ENCODE measurements at places on chromosomes 1 and 21.

- DNase-seq: no peak
Measured at GRCh38 chr1:33008051-33008914, 28.4 kb downstream of the AK2 start.

- DNase-seq: no peak
Measured at GRCh38 chr1:101325144-101325543, 88.3 kb downstream of the S1PR1 start.

GRCh38 chr1:159279773-159280172 is 22.4 kb upstream of the FCER1A start:
- DNase-seq: no peak

GRCh38 chr1:224067207-224067606 is 46.7 kb upstream of the FBXO28 start:
- no peak for DNase-seq

GRCh38 chr1:51973587-51974474 is 16.7 kb downstream of the RAB3B start:
- no peak for DNase-seq

GRCh38 chr1:31725134-31725533 is 21.3 kb upstream of the COL16A1 start:
- DNase-seq: no peak

DNA sequence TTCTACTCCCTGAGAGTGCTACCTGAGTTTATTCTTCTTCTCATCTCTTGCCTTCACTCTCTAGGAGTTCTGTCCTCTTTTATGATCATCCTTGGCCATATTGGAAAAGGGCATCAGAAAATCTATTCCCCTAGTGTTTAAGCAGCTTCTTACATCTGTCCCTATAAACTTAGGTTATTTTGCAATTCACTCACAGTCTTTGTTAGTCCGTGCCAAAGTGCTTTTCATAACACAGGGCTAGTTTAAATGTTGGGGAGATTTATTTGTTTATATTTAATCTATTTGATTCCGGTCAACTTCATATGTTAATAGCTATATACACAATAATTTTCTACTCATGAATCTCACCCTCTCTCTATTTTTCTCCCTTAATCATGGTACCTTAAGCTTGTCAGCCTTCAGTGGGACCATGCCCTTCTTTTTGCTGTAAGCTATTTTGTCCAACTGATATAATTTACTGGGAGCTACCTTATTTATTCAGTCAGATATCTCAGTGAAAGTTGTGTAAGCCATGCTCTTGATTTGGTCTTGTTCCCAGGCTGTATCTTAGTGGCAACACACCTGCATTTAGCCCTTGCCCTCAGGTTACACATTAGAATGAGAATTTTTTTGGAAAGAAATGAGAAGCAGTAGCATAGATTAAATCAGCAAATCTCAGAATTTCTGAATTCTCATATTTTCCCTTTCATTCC is 106.3 kb upstream of the SMYD2 start:
- no peak for DNase-seq

DNA sequence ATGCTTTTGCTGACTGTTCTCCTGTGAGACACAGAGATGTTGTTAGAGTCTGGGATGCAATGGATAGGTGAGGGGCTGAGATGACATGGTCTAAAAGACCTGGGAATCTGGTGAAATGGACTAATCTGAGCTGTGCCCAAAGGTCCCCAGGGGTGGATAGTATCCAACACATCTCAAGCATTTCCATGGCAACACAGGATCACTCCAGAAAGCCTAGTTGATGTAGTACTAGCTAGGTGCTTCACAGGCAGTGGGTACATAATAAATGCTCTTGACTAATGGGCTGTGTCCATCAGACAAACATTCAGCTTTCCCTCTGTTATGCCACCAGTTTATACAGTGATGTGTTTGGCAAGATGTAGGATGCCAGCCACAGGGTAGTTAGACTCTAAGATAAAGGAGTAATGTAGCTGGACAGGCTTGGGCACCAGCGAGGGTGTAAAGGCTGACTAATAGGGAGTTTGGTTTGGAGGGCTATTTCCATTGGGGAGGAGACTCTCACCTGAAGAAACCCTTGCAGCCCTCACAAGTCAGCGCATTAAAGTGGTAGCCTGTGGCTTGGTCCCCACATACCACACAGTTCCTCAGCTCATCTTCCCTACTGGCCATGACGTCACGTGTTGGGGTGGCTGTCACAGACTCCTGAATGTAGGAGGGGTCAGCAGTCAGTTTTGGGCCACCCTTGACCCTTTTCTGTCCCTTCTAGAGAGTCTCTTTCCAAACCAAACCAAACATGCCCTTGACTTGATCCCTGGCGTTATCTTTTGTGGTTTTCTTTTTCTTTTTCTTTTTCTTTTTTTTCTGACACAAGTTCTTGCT is 1.8 kb downstream of the NR1I3 start:
- DNase-seq: no peak

- peak; percentile 56 for DNase-seq
Measured at GRCh38 chr1:157163273-157164127, 25.3 kb upstream of the ETV3 start.

- no peak for DNase-seq
Measured at GRCh38 chr1:110480356-110481096, 29.6 kb downstream of the PROK1 start.

- DNase-seq: no peak
Measured at GRCh38 chr1:24157918-24158481, 15.1 kb upstream of the IL22RA1 start.

- DNase-seq: no peak
Measured at GRCh38 chr1:45543581-45544417, 6.8 kb upstream of the AKR1A1 start.

DNA sequence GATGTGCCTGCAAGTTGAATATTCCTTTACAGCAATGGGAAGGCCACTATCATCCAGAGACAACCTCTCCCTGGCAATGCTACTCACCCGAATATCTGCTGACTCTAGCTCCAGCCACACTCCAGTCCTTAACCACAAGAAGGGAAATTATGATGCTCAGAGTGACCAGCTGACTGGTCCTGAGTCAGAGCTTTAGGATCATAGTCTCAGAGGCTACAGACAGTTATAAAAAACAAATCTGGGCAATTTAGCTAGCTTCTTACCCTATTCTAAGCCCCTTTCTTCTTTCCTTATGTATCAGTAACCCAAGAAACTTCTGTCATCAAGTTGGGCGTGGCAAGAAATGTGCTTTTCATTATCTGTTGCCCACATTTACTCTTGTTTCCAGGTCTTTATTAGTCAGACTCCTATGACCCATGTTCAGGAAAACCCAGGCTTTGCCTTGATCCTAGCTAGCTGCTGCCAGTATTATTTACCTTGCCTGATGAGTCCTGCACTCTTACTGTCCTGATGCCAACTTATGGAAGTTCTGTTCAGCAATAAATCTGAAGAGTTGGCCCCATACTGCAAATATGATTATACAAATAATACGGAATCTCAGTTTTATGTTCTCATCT is 207.0 kb downstream of the TTLL7 start:
- no peak for DNase-seq

GRCh38 chr1:81887421-81888144 is 86.8 kb downstream of the ADGRL2 start:
- no peak for DNase-seq

DNA sequence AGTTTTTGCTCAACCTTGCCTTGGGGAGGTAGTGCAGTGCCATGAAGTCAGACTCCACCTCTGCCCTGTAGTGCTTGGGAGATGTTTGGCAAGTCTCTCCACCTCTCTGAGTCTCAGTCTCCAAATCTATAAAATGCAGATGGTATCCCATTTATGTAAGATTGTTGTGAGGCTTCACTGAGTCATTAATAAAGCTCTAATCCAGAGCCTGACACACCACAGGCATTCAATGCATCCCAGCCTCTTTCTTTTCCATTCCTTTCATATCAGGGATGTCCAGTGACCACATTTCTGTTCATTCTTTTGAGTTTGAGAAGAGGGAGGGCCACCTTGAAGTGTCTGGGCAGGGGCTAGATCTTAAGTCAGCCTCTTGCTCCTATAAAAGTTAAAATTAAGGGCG is 37.6 kb upstream of the LMO4 start:
- no peak for DNase-seq

DNA sequence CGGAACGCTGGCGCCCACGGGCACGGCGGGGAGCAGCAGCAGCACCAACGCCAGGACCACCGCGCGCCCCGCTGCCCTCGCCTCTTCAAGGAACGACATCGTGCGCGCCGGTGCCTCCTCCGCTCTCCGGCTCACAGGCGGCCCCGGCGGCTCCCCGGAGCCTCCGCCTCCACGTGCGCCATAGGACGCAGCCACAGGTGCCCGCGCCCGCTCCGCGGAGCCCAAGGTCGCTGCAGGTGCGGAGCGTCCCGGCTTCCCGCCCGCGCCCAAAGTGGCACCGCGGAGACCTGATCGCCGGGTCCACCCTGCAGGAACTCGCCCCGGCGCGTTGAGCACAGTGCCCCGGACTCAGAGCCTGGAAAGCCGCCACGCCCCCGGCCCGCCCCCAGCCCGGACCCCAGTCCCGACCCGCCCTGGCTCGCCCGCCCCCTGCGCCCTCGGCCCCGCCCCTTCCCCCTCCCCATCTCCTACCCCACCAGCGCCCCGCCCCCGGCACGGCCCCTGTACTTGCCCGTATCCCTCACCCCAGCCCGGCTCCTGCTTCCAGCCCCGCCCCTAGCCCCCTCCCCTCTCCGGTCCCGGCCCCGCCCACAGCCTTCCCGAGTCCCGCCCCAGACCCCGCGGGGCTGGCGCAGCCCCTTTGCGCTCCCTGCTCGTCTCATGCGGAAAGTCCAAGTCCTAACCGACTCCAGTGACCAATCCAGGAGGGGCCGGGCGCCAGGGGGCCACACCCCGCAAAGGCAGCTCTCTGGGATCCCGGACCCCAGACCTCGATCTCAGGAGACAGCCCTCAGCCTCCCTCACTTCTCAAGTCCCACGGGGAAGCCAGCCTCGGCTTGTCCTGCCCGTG is at the start of gene MEGF6:
MEGF6 (minus strand) TSS at position 339 of the 850 bp plus-strand sequence; CDS start at position 99, 240 bp downstream.
- no peak for DNase-seq

- DNase-seq: no peak
Measured at GRCh38 chr1:10674700-10675609, 121.5 kb downstream of the CASZ1 start.

- no peak for DNase-seq
Measured at GRCh38 chr1:116763787-116764465, 9.7 kb downstream of the CD2 start.

GRCh38 chr1:176976225-176976624 is 188.3 kb downstream of the ASTN1 start:
- DNase-seq: no peak

DNA sequence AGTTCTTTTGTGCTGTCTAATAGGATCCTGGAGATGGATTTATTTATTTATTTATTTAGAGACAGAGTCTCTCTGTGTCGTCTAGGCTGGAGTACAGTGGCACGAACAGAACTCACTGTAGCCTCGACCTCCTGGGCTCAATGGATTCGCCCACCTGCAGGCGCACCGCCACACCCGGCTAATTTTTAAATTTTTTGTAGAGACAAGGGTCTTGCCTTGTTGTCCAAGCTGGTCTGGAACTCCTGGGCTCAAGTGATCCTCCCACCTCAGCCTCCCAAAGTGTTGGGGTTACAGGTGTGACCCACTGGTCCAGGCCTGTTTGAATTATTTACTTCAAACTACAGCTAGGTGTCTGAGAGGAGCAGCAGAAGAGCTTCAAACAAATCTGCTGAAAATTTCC is 9.6 kb upstream of the SPEN start:
- DNase-seq: no peak

DNA sequence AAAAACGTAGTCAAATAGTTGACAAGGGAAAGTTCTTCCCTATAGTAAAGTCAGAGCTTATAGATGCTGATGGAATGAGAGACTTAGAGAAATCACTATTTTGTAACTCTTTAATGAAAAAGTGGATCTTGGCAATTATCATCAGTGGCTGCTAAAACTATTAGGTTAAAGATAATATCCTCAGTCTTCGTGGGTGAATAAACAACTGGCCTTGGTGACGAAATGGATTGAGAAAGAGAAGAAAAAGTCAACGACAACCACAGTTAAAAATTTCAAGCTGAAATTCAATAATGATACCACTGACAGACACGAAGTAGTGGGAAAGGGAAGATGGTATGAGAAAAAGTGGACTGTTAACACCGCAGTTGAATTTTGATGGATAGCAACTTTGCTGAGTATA is 90.0 kb upstream of the GNG4 start:
- DNase-seq: no peak

- DNase-seq: peak; percentile 74
Measured at GRCh38 chr1:15384301-15384901, 25.3 kb upstream of the EFHD2 start.

- no peak for DNase-seq
Measured at GRCh38 chr1:75811211-75811981, 14.7 kb downstream of the MSH4 start.

DNA sequence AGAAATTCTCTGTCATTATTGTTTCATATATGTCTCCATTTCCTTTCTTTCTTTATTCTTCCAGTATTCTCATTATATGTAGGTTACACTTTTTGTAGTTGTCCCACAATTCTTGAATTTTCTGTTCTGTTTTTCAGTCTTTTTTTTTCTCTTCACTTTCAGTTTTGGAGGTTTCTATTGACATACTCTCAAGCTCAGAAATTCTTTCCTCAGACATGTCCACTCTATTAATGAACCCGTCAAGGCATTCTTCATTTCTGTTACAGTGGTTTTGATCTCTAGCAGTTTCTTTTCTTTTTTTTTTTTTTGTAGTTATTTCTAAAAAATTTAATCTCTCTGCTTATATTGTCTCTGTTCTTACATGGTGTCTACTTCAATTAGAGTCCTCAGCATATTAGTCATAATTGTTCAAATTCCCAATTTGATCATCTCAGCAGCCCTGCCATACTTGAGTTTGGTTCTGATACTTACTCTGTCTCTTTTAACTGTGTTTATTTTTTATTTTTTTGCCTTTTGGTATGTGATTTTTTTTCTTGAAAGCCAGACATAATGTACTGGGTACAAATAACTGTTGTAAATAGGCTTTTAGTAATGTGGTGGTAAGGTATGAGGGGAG is 49.5 kb upstream of the KCNK2 start:
- DNase-seq: no peak

GRCh38 chr21:44402323-44403105 is 49.1 kb downstream of the TRPM2 start:
- DNase-seq: no peak

DNA sequence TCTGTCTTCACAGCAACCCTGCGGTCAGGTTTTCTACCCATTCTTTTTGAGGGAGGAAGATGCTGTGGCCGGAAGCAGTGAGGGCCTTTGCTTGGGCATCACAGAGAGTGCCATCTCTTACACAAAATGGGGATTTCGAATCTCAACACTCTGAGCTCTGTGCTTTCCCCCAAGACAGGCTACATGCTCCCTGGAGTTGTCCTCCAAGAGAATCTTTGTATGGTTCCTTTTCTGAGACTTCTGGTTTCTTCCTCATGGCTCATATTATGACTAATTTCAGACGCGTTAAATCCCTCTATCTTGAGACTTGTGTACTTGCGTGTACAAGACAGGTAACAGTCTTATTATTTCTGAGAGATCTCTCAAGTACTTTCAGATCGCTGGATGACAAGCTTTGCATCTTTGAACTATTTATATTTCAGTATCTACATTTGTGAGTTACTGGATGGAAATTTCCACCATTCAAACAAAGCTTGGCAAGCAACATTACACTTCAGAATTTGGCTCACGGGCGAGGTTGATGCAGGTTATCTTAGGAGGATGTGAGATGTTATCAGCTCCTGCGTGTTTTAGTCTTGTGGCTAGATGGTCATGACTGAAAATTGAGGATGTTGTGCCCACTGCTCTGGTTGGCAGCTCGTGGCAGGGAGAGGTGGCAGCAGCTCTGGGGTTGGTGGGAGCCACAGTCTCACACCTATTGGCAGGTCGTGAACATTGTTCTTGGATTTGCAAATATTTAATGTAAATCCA is 19.4 kb downstream of the ABCG1 start:
- no peak for DNase-seq

All from hippocampal formation (tissue), 2 donors.